ENCODE measurements at places on chromosomes 1 and 21.

- no peak for DNase-seq
Observed at GRCh38 chr1:184027826-184028695, 9.5 kb downstream of the COLGALT2 start.

GRCh38 chr21:32559006-32559610 is 26.2 kb downstream of the TCP10L start:
- no peak for DNase-seq

GRCh38 chr1:15799004-15799867 is 8.2 kb downstream of the UQCRHL start:
- peak; percentile 90 for DNase-seq

GRCh38 chr1:35386959-35387358 is 118.5 kb downstream of the ZMYM4 start:
- no peak for DNase-seq

- no peak for DNase-seq
Observed at GRCh38 chr1:226977643-226978431, 37.7 kb downstream of the COQ8A start.

- DNase-seq = no peak
Observed at GRCh38 chr21:40635391-40635790, 211.6 kb downstream of the DSCAM start.

DNA sequence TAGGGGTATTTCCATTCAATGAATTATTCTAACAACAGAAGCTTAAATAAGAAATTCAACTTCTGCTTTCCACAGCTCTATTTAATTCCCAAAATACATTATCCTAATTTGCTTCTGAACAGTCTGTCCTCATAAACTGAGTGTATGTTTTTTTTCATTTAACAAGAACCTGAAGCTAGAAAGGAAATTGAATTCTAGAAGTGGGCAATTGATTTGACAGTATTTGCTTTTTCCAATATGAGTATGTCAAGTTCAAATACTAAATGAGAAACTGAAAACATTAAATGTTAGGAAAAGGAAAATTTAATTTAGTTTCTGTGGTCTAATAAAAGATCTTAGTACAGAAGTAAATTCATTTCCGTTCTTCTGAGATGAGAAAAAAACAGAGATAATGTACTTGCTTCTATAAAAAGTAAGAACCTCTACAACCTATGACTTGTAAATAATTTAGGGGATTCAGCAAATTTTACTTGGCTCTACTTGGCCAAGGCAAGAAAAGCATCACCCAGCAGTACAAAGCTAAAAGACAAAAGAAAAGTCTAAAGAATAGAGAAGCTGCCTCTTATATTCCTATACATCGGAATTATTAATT is 31.1 kb downstream of the RAB3GAP2 start:
- DNase-seq = no peak

GRCh38 chr1:18923756-18924211 is 21.4 kb upstream of the ALDH4A1 start:
- no peak for DNase-seq

- peak; percentile 84 for DNase-seq
Observed at GRCh38 chr1:15799928-15800835, 7.3 kb downstream of the UQCRHL start.

- DNase-seq = no peak
Observed at GRCh38 chr1:167185974-167186657, 34.6 kb upstream of the POU2F1 start.

GRCh38 chr1:201883786-201884185 is 4.9 kb upstream of the SHISA4 start:
- DNase-seq = no peak

DNA sequence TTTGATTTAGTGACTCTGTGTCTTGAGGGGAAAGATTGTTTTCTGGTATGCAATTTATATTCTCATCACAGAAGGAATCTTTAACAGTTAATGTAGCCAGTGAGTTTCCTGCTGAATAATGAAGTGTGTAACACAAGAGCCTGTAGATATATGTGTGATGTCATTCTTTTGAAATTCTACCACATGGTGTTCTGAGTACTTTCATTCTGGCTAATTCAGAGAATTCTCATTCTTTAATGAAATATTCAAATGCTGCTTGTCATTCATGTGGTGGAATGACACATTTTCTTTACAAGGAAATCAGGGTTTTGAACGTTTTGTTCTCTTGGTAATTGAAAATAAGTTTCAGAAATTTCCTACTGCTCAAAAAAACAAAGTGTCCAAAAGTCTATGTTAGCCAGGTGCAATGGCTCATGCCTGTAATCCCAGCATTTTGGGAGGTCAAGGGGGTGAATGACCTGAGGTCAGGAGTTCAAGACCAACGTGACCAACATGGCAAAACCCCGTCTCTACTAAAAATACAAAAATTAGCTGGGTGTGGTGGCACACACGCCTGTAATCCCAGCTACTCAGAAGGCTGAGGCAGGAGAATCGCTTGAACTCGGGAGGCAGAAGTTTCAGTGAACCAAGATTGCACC is 79.6 kb downstream of the MAP3K21 start:
- DNase-seq = no peak

GRCh38 chr1:197736685-197737084 is 38.6 kb downstream of the DENND1B start:
- DNase-seq = peak; percentile 88

- DNase-seq = peak; percentile 19
Observed at GRCh38 chr1:8562881-8563865, 245.3 kb downstream of the SLC45A1 start.

DNA sequence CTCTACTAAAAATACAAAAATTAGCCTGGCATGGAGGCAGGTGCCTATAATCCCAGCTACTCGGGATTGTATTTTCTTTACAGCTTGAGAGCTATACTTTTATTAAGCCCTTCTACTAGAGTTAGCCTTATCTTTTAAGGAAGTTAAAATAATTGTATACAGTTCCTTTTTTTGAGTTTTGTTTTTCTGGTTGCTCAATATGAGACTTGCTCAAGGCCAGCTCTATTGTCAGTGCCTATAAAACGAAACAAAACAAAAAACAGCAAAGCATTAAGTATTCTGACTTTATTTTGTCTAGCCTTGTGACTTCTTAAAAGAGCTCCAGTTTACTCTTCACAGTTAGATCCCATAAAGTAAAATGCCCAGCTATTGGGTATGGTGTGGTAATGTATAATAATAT is 17.2 kb downstream of the PKN2 start:
- DNase-seq = no peak

DNA sequence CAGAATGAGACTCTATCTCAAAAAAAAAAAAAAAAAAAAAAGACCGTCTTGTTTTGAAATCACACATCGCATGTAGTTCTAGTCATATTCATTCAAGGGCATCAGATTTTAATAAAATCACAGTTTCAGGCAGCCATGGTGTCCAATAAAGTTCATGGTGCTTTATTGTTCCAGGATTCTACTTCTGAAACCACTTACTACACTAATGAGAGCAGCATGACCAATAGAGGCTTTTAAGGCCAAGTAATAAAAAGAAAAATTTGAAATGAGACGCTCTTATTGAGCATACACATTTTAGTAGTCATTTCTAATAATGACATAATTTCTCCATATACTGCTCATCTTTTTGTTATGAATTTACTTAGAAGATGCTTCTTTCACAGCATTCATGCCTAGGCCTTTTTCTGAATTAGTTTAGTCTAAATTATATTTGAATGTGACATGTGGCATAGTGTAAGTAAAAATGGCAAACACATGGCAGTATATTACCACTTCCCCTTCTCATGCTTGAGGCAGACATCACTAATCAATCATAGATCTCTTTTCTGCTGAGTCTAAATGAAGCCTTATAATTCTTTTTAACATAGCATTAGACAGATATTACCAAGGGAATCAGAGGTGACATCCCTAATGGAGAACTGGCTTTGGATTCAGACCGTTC is 18.5 kb downstream of the NTMT2 start:
- DNase-seq = no peak

DNA sequence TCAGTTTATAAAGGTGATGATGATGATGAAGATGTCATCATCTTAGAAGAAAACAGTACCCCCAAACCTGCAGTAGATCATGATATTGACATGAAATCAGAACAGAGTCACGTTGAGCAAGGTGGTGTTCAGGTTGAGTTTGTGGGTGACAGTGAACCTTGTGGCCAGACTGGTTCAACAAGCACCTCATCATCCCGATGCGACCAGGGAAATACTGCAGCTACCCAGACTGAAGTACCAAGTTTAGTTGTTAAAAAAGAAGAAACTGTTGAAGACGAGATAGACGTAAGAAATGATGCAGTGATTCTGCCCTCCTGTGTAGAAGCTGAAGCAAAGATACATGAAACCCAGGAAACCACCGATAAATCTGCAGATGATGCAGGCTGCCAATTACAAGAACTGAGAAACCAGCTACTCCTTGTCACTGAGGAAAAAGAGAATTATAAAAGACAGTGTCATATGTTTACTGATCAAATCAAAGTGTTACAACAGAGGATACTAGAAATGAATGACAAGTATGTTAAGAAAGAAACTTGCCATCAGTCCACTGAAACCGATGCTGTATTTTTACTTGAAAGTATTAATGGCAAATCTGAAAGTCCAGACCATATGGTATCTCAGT is 16.0 kb upstream of the CHAF1B start:
- DNase-seq = no peak

GRCh38 chr1:116365857-116366256 is 7.2 kb upstream of the ATP1A1 start:
- DNase-seq = no peak

GRCh38 chr1:59378621-59379370 is 81.9 kb downstream of the FGGY start:
- DNase-seq = no peak

DNA sequence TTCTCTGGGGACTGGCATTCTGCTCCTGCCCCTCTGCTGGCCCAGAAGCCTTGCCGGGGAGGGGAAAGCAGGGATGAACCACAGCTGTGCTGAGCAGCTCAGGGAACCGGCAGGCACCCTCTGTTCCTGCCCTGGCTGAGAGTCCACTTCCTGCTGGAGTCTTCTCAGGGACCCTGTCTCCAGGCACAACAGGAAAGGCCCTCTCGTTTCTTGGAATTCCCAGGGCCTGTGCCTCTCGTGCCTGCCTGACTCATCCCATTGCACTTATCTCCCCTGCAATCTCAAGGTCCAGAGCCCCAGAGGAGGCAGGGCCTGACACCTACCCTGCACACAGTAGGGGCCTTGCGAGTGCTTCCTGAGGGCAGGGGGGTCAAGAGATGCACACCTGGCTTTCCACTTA is 1.1 kb upstream of the EDN2 start:
- DNase-seq = peak; percentile 75

DNA sequence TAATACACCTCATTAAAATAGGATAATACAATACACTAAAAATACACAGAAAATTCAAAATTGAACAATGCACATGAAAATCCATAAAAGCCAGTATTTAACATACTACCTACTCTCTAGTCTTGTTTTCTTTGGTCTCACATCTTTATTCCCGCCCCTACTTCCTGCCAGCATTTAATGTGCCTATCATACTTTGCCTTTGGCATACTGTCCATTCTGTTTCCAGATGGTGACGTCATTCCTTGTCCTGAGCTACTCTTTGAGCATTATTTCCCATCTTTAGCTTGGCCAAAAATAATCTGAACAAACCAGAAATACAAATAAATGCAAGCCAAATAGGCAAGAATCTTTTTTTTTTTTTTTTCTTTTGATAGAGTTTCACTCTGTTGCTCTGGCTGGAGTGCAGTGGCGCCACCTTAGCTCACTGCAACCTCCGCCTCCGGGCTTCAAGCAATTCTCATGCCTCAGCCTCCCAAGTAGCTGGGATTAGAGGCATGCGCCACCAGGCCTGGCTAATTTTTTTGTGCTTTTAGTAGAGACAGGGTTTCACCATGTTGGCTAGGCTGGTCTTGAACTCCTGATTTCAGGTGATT is 4.4 kb downstream of the HFM1 start:
- no peak for DNase-seq

DNA sequence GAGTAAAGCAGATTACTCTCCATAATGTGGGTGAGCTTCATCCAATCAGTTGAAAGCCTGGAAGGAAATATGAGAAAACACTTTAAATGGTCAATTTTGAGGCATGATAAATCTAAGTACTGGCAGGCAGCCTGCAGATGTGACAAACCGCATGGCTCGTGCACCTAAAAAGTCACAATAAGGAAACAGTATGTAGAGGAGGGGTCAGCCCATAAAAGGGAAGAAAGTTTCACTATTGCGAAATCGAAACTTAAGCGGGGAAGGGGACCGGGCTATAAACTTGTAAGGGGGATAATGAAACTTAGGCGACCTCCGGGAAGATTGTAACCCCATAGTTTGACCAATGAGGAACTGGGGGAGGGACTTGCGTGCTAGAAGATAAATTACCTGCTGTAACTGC is 109.8 kb downstream of the PLPPR4 start:
- no peak for DNase-seq

DNA sequence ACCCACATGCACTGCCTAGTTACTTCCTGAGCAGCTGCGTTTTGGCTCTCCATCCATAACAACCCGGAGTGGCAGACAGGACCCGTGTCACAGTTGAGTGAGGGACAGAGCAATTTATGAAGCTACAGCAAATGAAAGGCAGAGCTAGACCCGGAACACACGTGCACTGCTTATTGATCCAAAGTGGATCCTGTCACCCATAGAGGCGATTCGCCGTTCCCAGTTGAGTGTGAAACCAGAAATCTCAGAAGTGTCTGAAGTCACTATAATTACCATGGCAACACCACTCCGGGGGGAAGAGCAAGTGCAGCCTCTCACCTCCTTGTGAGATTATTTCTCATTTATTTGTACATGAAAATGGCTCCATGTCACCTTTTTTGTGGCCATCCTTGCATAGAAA is 365.2 kb downstream of the DSCAM start:
- no peak for DNase-seq

DNA sequence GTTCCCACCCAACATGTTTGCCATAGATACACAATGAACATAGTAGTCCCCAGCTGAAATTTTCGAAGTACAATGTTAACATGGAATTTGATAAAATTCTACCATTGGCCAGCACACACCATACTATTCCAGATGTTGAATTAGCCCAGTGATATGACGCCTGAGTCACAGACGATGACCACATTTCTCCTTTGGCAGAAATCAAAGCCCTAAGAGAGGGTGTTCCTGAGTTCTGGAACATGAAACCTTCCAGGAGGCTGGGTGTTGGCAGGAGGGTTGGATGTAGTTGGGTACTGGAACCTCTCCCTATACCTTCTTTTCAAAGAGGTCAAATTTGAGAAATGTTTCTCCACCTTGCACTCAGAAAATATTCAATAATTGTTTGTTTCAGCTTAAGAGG is 37.8 kb downstream of the LPAR3 start:
- no peak for DNase-seq

GRCh38 chr1:15483971-15484370 is 8.1 kb downstream of the CELA2B start:
- no peak for DNase-seq
